ENCODE measurements at places on chromosomes 4 and X. TPM values are rescaled to one million over a fixed set of nuclear protein-coding genes. Genes with fewer than 3 reads are reported as not detected.

The GYPA gene
- polyA plus RNA-seq = not detected

The ZDHHC15 gene
- not detected for polyA plus RNA-seq

The UGT8 gene
- 3.7 TPM for polyA plus RNA-seq

The XAGE1A gene
- not detected for polyA plus RNA-seq

The GJB1 gene
- 12.6 TPM for polyA plus RNA-seq

The ZFX gene
- polyA plus RNA-seq = 7.8 TPM

The CCDC149 gene
- 5.8 TPM for polyA plus RNA-seq

The KCND1 gene
- not detected for polyA plus RNA-seq

The NPNT gene
- 16.5 TPM for polyA plus RNA-seq

The PCYT1B gene
- polyA plus RNA-seq = under 0.01 TPM

The PDS5A gene
- 21.3 TPM for polyA plus RNA-seq

The TSPAN6 gene
- 57.1 TPM for polyA plus RNA-seq

The UGT2B15 gene
- polyA plus RNA-seq = not detected

The UCP1 gene
- not detected for polyA plus RNA-seq

The DDX53 gene
- not detected for polyA plus RNA-seq

The CT45A5 gene
- not detected for polyA plus RNA-seq

The CISD2 gene
- 27.6 TPM for polyA plus RNA-seq

The PCDH18 gene
- polyA plus RNA-seq = 1.8 TPM

The GPM6B gene
- polyA plus RNA-seq = 0.46 TPM

The APOO gene
- 22.3 TPM for polyA plus RNA-seq

The MAP7D2 gene
- polyA plus RNA-seq = 2.5 TPM

The PAGE3 gene
- not detected for polyA plus RNA-seq

All from sigmoid colon (tissue), 7 donors.